ENCODE measurements at places on chromosomes 11 and 22.

GRCh38 chr11:92455210-92455790, 230.7 kb downstream of the FAT3 start:
- DNase-seq: no peak

GRCh38 chr11:112858289-112859023, 102.8 kb upstream of the NCAM1 start:
- DNase-seq: no peak

GRCh38 chr22:38081941-38082828, 1.8 kb downstream of the SLC16A8 start:
- no peak for DNase-seq

DNA sequence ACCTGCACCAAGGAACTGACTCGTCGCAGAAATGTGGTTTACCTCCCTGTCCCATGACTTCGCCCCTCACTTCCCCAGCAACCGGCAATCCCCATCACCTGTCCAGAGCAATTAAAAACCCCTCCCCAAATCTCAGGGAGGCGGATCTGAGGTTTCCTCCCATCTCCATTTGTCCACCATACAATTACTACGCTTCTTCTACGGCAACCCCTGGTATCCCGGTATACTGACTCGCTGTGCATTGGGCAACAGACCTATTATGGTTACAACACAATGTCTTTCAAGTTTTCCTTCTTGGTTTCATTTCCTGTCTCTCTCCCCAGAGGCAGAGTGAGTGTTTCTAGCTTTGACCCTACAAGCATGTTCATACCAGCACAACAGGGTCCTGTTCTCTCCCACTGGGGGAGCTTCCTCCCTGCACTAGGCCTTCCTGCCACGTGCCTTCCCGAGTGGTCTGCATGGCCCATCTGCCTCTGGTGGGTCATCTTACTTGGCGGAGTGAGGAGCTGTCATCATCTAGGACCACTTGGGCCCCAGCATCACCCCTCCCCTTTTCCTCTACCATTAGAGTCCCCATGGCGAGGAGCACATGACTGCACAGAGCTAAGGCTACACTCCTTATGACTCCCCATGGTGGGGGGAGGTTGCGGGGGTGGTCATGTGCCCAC, 30.3 kb upstream of the NAP1L4 start:
- peak; percentile 39 for DNase-seq

DNA sequence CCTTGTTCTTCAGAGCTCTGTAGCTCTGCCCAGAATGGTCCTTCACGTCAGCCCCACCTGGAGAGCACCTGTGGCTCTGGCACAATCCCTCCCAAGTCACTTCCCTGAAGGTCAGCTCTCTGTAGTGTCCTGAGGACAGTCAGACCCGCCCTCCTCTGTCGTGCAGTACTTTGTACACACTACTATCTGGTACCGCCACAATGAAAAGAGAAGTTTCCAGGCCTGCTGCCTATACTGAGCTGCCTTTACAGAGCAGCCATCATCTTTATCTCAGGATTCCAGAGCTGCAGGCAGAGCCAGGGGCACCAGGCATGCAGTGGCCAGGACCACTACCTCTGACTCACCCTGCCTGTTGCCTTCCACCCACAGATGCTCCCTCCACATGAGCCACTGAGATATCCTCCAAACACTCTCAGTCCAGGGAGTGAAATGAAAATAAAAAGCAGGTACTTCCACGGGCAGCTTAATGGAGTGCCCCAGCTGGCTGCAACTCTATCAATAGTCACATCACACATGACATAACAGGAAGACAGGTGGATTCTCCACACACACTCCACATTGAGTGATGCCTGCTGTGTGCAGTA, 7.3 kb downstream of the PACSIN2 start:
- DNase-seq: no peak

DNA sequence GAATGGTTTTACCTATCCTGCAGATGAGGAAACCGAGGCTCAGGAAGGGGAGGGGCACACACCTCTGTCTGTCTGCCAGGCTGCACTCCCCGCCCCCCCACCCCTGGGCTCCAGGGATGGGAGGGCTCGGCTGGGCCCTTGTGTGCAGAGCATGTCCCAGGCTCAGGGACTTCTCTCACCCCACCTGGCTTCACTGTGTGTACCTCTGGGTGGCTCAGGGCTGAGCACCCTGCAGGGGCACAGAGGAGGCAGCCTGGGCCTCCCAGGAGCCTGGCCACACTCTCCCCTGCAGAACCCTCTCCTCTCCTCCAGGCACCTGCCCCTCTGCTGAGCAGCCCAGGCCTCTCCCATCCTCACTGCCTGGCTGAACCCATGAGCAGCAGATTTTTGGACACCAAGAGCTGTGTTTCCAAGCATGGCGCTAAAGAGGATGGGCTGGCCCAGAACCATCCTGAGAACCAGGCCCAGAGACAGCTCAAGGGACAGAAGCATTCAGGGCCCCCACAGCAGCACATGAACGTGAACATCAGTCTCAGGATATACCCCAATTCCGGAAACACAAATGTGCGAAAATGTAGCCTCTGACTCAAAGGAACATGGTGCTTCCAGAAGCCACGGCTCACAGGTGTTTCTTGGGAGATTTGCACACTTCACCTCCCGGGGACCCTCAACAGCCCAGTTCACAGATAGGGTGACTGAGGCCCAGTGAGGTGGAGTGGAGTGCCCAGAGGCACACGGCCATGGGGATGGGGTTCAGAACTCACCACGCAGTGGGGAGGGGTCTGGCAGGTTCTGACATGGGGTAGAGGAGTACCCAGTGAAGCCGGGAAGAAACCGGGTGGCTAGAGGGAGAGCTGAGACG, 10.5 kb downstream of the EMID1 start:
- no peak for DNase-seq

- DNase-seq: no peak
Observed at GRCh38 chr11:75431533-75432525, 1.2 kb downstream of the KLHL35 start.

GRCh38 chr11:62806611-62807121, 1.4 kb upstream of the NXF1 start:
- no peak for DNase-seq

- no peak for DNase-seq
Observed at GRCh38 chr11:24344222-24344621, 152.6 kb upstream of the LUZP2 start.

- no peak for DNase-seq
Observed at GRCh38 chr11:45737056-45737455, 67.9 kb upstream of the SLC35C1 start.

- DNase-seq: no peak
Observed at GRCh38 chr11:83845797-83846196, 559.6 kb upstream of the CCDC90B start.

- no peak for DNase-seq
Observed at GRCh38 chr11:10930224-10930971, 72.5 kb upstream of the ZBED5 start.

- DNase-seq: no peak
Observed at GRCh38 chr22:45938913-45939312, 38.0 kb downstream of the WNT7B start.

DNA sequence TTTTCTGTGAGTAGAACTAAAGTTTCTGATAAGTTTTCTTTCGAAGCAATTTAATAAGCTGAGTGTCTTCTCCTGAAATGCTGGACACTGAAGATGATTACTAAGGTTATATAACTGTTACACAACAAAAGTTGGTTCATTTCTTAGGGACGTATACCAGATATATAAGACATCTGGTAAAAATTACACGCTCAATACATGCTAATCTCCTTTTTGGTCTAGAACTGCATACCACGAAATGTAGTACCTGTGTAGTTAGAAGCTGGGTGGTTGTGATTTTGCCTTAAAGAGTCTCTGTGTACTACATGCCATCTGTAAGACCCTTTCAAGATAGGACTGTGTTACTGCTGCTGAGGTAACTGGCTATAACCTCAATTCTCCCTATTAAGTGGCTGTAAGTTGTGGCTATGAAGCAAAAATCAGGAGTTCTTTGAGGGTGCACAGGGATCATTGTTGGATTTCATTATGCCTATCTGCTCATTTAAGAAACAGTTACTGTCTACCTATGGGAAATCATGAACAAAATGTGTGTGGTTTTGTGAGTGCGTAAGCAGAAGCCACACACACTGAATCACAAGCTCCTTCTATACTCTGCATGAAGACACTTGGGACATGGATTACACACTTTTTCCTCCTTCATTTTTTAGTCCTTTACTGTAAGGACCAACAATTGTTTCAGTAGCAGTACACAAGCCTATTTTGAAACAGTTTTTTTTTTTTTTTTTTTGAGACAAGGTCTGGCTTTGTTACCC, 195.9 kb downstream of the SWAP70 start:
- no peak for DNase-seq

DNA sequence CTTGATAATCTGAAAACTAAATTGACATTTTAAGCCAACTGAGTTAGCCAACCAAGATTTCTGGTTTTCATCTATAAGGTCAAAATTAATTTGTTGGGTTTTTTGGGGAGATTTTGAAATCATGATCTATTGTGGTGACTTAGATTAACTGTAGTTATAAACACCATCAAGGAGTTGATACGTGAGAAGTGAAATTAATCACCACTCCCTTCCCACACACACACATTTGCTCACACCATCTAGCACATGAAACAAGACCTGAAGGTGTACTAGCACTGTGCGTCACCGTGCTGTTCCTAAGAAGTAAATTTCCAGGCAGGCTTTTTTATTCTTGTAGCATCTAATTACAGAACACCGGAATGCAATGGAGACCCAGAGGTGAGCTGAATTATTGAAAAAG, 2.1 kb downstream of the OR5B21 start:
- no peak for DNase-seq

DNA sequence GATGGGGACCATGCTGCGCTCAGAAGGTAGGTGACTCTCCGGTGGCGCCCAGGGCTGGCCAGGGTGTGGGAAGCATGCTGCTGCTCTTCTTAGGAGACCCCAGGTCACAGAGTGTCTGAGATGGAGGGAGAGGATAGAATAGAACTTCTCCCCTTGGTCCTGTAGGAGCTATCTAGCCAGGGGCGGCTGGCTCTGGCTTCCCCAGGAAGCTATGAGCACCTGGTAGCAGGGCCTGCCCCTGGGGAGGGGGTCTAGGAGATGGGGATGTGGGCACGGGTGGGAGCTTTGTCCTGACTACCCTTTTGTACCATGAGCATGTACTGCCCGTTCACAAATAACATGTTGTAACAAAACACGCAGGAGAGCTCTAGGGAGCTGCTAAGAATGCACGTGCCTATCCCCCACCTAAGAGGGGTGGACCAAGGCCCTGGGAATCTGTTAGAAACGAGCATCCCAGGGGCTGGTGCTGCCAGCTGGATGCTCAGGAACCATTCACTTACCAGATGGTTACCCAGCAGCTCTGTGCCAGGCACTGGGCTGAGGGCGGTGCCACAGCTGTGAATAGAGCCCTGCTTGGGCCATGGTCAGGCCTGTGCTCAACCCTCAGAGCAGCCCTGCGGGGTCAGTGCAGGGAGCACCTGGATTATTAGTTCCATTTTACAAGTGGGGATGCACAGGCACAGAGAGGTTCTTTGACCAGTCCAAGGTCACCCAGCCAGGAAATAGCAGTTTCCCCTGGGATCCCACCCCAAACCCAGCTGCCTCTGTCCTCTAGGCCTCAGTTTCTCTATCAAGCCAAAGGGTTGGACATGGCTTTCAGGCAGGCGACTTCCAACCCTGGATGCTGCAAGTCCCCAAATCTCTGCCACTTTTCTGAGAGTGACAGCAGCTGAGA, 2.2 kb downstream of the SLC39A13 start:
- DNase-seq: no peak

DNA sequence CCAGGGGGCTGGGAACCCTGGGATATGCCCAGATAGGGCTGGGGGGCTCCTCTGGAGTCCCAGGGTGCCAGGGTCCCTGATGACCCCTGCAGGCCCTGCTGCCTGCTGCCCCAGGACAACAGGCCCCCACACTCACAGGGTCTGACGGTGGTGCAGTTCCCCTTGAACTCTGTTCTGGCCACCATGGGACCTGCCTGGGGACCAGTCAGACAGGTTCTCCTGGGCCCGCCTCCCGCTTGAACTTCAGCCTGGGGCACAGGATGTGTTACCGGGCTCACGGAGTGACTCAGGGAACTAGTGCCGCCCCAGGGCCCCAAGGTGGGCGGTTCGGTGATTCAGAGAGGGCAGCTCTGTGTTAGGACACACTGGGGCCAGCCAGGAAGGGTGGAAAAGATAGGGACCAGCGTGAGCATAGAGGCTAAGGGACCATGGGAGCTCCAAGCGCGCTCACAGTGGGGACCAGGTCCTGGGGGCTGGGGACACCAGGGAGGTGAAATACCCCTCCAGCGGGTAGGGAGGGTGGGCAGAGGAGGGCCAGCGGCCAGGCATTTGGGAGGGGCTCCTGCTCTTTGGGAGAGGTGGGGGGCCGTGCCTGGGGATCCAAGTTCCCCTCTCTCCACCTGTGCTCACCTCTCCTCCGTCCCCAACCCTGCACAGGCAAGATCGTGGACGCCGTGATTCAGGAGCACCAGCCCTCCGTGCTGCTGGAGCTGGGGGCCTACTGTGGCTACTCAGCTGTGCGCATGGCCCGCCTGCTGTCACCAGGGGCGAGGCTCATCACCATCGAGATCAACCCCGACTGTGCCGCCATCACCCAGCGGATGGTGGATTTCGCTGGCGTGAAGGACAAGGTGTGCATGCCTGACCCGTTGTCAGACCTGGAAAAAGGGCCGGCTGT, 21.5 kb upstream of the TXNRD2 start:
- no peak for DNase-seq

GRCh38 chr11:3375552-3375951, 3.4 kb downstream of the ZNF195 start:
- DNase-seq: no peak

All from CD4-positive, alpha-beta T cell (primary cell).